ENCODE measurements at places on chromosomes 11 and 22. TPM values are rescaled to one million over a fixed set of nuclear protein-coding genes. Genes with fewer than 3 reads are reported as not detected.
A peak's percentile ranks its signal among the peaks of the same experiment; 100 is the strongest.

The TRIM49C gene
- not detected for total RNA-seq

The APOBEC3C gene
- total RNA-seq: 4.1 TPM

- no peak for DNase-seq
Observed at GRCh38 chr22:23514322-23515038, 65.6 kb downstream of the IGLL1 start.

DNA sequence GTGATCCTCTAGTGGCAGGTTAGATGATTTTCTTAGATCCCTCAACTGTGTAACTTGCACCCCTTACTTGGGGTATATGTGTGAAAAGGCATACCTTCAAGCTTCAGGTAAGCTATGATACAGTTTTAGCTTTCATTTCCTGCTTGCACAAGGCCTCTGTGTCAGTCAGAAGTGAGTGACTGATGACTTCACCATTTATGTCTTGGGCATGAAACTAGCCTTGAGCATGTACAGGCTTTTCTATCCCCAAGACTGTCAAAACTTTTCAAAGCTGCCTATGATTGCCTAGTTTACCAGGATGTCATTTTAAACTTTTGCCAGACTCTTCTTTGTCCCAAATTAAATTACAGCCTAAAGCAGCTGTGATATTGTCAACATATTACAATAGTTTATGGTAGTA, 286.1 kb upstream of the CNTN5 start:
- DNase-seq: no peak

GRCh38 chr11:11318461-11318860, 34.6 kb downstream of the CSNK2A3 start:
- no peak for DNase-seq

- DNase-seq: no peak
Observed at GRCh38 chr11:10551290-10551592, 10.3 kb upstream of the RNF141 start.

DNA sequence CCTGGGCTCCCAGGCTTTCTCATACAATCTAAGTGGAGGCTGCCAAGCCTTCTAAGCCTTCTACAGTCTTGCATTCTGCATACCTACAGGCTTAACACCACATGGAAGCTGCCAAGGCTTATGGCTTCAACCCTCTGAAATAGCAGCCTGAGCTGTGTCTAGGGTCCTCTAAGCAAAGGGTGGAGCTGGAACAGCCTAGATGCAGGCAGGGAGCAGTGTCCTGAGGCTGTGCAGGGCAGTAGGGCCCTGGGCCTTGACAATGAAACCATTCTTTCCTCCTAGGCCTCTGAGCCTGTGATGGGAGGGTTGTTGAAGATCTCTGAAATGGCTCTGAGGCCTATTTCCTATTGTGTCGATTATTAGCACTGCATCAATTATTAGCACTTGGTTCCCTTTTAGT, 150.9 kb upstream of the GRK3 start:
- DNase-seq: no peak

GRCh38 chr11:12930850-12931249, 78.3 kb upstream of the RASSF10 start:
- DNase-seq: no peak

DNA sequence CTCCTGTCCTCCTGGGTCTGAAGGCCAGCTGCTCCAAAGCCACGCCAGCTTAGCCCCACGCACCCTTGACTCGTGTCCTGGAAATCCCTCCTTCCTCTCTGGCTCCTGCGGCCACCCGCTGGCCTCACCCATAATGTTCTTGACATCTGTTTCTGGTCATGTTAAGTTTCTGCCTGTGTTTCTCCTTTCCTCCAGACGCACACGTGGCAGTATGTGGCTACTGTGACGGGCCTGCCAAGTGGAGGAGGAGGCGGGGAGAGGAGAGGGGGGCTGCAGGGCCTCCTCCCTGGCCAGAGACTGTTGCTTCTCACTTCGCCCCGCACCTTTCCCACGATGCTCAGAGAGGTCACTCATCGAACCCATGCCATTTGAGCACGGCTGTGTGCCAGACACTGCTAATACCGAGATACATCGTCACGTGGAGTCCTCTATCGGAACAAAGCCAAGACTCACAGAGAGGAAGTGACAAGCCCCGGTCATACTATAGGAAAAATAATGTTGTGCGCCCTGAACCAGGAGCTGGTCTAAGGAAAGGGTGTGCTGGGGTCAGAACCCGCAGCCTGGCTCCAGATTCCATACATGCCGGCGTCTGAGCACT, 11.5 kb downstream of the C1QTNF6 start:
- DNase-seq: peak; percentile 93
